HS-5 (cell line): ENCODE measurements at places on chromosomes 4 and X.

DNA sequence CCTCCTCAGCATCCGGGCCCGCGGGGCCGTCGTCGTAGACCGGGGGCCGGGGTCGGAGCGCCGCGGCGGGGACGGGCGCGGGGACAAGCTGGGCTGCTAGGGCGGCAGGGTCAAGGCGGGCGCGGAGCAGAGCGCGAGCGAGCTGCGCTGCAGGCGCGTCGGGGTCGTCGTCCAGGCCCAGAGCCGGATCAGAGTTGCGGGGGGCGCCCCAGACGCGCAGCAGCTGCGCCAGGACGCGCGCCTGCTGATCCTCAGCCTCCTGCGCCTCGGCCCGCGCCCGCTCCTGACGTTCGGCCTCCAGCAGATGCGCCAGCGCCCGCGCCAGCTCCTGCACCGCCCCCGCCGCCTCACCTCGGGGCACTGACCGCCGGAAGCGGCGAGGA is 3.5 kb downstream of the PCSK1N start:
- DNase-seq = no peak

GRCh38 chr4:139961344-139961946 is 192.5 kb downstream of the MAML3 start:
- no peak for DNase-seq

DNA sequence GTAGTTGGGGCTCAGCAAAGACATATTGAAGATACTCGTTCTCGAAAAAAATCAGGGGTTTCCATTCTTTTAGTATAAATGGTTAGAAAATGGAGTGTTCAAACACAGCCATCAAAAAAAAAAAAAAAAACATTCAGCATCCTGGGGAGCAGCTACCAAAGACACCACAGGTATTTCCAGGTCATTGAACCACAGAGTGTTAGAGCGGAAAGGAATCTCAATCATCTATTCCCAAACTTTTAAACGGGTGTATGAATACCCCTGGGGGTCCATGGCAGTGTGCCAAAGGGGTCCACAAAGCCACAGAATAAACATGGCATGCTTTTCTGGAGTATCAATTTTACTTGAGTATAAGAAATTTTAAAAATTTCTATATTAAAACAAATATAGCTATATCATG is 6.9 kb upstream of the FGF16 start:
- no peak for DNase-seq

- no peak for DNase-seq
Observed at GRCh38 chr4:29467044-29467717, 1253.0 kb upstream of the PCDH7 start.

DNA sequence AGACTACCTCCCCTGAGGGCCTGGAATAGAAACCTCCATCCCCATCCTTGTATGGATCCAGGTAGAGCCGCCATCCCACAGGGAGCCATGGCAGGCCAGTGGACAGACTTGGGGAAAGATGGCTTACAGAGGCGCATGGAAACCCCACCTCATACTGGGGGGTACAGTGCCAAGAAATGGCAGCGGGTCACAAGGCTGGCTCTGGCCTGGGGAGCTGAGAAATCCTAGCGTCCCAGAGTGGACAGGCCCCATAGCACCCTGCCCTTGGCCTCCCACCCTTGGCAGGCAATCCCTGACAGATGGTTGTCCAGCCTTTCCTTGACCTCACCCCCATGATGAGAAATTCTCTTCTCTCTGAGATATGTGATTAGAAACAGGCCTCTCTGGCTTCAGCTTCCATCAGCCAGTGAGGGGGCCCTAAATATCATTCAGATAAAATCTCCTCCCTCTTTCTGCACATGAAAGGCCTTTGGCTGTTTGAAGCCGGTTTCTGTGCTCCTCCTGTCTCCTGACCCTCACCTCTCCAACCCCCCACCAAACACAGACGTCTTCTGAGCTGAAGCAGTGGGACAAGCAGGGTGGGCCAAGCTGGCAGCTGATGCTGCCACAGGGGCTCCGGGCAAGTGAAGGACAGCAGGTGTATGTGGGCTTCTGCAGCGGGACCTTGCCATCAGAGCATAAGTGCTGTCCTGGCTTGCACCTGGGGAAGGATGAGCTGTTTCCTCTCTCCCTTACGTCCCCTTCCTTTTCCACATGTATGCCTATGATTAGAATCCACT is 204.4 kb upstream of the MAMLD1 start:
- DNase-seq = no peak
